Brain pericyte (primary cell): ENCODE measurements at places on chromosomes 7 and 10.

DNA sequence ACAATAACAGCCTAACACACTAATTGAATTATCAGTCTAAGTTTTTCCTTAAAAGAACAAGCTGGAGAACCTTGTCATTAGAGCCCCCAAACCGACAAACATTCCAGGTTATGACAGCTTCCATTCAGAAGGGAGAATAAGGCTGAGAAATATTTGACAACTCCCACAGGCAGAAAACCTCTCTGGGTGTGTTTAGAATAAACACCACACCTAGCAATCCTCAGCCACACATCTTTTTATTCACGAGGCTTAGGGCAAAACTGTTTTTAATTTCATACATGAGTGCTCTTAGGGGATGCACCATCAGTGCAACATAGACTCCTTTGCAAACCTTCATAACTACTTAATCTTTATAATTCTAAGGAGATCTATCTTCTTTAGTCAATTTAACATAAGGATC is 24.2 kb downstream of the STN1 start:
- DNase-seq: no peak

DNA sequence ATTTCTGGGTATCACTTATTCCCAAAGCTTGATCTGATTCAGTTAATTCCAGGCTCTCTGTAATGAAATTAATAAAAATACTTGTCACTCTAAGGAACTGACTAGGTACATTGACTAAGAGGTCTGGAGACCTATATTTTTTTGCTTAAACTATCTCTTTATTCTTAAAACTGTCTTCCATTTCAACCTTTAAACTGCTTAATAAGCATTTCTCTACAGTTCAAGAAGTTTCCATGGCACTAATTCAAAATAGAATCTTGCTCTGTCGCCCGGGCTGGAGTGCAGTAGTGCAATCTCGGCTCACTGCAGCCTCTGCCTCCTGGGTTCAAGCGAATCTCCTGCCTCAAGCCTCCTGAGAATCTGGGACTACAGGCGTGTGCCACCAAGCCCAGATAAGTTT is 117.4 kb downstream of the MTPAP start:
- DNase-seq: no peak

GRCh38 chr7:11434366-11434765 is 397.6 kb downstream of the THSD7A start:
- DNase-seq: no peak

GRCh38 chr10:110398419-110399105 is 93.8 kb upstream of the SMNDC1 start:
- peak; percentile 71 for DNase-seq

DNA sequence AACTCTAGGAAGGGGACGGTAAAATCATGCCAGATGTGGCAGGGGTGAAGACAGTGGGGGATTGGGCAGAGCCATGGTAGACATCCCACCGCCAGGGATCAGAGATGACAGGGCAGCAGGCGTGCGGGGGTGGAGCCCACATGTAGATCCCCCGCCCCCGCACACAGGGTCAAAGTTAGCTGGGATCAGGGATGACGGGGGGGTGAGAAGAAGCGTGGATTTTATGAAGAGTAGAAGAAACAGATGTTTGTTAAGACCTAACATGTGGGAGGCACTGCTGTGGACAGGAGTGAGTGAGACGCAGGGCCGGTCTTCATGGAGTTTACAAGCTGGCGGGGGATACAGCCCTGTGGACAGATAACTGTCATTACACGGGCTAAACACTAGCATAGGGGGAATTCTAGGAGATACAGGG is 154.0 kb upstream of the KLF14 start:
- no peak for DNase-seq

GRCh38 chr10:62244785-62245467 is 23.7 kb downstream of the RTKN2 start:
- DNase-seq: peak; percentile 54

DNA sequence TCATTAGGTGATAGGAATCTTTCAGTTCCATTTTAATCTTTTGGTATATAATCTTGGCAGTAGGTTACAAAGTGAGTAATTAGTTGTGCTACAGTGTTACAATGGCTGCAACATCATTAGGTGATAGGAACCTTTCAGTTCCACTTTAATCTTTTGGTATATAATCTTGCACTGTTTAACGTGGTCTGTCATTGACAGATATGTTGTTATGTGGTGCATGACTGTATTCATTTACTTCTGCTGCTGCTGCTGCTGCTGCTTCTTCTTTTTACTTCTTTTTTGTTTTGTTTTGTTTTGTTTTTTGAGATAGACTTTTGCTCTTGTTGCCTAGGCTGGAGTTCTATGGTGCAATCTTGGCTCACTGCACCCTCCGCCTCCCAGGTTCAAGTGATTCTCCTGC is 28.6 kb downstream of the ST7 start:
- DNase-seq: no peak

- no peak for DNase-seq
Observed at GRCh38 chr7:85078181-85078580, 108.7 kb downstream of the SEMA3D start.

- no peak for DNase-seq
Observed at GRCh38 chr7:74283858-74284447, 5.3 kb upstream of the CLIP2 start.

- no peak for DNase-seq
Observed at GRCh38 chr7:130831817-130832481, 97.9 kb upstream of the KLF14 start.

DNA sequence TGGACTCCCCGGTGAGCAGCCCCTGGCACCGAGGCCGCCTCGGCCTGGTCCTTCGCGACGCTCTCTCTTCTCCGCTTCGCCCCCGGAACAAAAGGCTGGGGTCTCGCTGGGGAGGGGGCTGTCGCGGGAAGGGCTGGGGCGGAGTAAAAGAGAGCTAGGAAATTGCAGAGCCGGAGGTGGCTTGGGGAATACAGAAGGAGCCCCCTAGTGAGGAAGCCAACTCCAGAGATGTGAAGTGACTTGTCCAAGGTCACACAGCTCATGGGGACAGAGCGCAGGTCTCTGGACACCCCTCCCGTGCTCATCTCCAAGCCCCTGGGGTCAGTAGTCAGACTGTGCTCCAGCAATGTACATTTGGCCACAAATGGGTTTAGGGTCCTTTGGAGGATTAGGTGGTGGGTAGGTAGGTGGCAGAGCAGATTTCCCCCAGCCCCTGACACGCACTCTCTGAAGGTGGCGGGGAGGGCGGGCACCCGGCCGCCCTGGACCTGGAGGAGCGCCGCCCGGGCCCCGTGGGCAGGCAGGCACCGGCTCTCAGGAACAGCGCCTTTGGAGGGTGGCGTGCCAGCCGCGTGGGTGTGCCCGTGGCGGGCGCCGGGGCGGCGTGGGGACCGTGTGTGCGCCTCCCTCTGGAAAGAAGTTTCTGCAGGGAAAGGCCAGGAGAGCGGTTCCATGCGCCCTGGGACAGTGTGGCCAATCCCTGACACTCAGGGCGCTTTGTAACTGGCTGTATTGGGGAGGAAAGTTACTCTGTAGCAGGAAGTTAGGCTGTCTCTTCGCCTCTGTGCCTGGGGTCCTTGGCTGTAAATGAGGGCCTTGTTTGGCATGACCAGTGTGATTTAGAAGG is 910 bp downstream of the WIPF3 start:
- no peak for DNase-seq

- no peak for DNase-seq
Observed at GRCh38 chr10:73997461-73997786, 492 bp upstream of the VCL start.

DNA sequence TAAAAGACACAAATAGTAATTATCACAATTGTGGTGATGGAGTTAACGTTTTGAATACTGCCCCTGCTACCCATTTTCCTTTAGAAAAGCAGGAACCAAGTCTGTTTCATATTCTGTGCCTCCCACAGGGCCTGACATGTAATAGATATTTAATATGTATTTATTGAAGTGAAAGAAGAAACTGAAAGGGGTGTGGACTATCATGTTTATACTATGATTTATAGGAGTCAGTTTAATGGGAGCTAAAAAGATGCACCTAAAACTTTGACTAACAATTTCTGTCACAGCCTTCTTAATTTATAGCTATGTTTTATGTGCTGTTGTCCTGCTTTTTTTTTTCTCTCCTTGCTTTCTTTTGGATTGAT is 24.1 kb upstream of the BHLHA15 start:
- DNase-seq: no peak

- no peak for DNase-seq
Observed at GRCh38 chr7:29398011-29398410, 165.6 kb upstream of the PRR15 start.

DNA sequence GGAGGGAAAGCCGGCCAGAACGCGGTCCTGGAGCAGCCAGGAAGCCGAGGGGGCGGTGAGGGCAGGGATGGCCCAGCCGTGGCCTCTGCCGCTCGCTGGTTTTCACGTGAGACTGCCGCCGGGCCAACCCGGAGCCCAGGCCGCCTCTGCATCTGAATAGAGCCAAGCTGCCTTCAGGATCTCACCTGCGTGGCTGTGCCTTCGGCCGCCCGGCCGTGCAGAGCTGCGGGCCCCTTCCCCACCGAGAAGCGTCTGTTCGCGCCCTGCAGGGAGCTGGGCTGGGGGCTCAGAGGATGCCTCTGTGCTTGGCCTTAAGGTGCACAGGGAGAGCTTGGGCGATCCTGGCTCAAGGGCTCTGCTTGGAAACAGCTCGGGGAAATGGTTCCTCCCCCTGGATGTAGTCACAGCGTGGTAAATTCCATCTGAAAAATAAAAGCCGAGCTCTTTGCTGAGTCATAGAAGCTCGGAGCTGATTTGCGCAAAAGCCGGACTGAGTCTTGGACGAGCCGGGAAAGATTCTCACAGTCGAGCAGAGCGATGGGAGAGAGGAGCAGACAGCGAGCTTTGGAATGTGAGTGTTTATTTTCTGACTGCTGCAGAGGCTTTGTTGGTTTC is at the start of gene JAKMIP3:
Gene JAKMIP3 (plus strand): TSS at position 456 of the 615 bp plus-strand sequence. CDS start 38,863 bp downstream, outside the sequence.
- peak; percentile 44 for DNase-seq

DNA sequence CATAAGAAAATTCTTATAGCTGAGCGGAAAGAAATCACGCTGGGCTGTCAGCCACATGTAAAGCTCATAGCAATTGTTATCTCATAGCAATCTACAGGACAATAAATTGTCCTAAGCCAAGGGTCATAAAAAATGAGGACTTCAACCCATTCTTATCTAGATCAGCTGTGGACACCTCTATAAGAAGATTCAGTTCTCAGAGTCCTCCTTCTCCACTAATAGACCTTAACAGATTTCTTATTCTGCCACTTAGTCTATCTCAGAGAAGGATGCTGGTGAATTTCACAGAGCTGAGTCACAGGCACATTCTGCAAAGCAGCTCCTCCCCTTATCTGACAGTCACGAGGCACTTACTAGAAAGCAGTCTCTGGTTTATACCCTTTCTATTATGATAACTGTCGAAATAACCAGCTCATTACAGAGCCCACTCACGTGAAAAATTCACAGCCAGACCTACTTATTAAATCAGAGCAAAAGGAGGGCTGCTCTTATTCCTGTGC is 185.3 kb upstream of the PCLO start:
- no peak for DNase-seq

GRCh38 chr10:5465976-5466450 is 33.4 kb downstream of the CALML5 start:
- no peak for DNase-seq

GRCh38 chr7:137642472-137642871 is 204.3 kb downstream of the DGKI start:
- no peak for DNase-seq

GRCh38 chr7:122867471-122867980 is 18.7 kb downstream of the CADPS2 start:
- no peak for DNase-seq

DNA sequence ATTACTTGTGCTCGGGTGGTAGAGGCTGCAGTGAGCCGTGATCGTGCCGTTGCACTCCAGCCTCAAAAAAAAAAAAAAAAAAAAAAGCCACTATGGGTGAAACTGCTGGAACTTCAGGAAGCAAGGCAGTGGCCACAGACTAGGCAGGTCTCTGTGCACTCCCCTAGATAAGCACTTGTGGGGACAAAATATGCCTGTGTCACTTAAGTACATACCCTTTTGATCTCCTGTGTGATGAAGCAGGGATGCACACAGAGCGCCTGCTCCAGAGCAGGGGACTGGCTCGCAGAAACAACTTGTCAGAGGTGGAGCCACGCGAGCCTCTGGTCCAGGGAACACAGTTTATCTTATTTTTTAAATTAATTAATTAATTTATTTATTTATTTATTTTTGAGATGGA is 42.9 kb upstream of the PSAP start:
- DNase-seq: no peak

DNA sequence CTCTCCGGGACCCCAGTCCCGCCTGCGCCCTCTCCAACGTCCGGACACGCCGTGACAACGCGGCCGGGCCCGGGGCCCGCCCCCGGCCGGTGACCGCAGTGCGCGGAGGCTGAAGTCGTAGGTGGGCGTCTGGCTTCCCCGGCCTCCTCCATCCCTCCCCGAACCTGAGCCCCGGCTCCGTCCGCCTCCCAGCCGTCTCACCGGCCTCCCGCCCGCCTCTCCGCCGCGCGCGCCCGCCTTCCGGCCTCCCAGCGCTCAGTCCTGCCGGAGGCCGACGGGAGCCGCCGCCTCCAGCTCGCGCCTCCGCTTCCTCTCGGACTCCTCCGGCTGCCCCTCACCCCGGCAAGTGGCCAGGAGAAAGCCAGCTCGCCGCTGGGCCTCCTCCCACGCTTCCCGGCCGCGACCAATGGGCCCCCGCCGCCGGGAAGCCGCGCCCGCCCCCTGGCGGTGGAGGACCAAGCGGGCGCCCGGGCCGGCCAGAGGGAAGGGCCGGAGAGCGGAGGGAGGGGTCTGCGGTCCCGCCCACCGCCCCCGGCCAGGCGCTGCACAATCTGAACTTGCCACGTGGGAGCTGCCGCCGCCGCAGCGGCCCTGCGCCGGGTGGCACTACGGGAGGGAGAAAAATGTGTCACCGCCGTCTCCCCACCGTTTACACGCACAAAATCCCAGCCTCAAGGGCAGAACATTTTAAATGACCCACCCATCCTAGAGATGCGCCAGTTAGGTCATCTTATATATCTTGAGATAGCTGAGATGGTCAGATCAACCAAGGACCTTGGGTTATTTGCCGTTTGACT is at the start of gene FAM3C:
Gene FAM3C (minus strand): TSS at position 348 of the 797 bp plus-strand sequence. CDS start 13,339 bp downstream, outside the sequence.
- DNase-seq: peak; percentile 65

GRCh38 chr7:115475206-115475605 is 553.3 kb downstream of the MDFIC start:
- no peak for DNase-seq

GRCh38 chr10:14327527-14327926 is 3.2 kb downstream of the FRMD4A start:
- DNase-seq: no peak

DNA sequence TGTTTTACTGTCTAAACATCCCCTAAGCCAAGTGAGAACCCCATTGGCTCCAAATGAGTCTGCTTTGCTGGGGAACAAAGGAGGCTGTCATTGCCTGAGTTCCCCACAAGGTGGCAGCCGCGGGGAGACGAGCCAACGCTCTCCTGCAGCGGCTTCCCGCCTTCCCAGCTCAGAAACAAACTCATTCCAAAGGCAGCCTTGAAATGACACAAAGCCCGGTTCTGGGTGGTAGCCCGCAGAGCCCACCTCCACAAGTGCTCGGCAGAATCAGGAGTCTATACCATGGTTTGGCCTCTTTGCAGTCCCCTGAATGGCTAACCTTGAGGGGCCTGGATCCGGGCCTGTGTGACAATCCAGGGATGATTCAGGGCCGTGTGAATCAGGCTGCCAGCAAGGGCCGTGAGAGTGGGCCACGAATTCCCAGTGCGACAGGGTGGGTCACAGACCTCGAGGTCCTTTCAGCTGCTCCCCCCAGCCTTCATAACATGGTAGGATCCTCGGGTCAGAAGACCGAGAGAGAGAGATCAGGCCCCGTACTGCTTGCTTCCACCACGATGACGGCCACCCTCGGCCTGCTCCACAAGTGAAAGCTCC is 79.7 kb downstream of the DLG5 start:
- no peak for DNase-seq
